ENCODE measurements at places on chromosomes 2 and 18.
A peak's percentile ranks its signal among the peaks of the same experiment; 100 is the strongest.

GRCh38 chr2:239154971-239155805 lies 245.6 kb downstream of the HDAC4 start:
- no peak for DNase-seq

- no peak for DNase-seq
Measured at GRCh38 chr2:84939426-84940087, 31.4 kb upstream of the KCMF1 start.

- peak; percentile 11 for DNase-seq
Measured at GRCh38 chr2:48471048-48471474, 58.9 kb upstream of the STON1 start.

DNA sequence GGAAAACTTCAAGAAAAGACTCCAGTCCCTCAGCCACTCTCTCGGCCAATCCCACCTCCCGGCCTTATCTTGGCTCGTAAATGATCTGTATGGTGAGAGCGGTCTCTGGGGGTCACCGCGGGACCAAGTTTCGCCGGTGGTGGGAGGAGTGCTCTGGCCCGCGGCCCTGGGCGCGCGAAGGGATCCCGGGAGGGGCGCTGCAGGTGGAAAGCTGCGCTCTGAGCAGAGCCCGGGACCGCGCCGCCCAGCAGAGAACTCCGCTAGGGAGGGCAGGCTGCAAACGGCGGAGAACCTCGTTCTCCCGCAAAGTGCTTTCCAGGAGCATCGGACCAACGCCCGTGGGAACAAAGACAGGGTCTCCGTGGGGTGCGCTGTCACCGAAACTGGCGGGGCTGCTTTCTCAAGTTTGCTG lies 622 bp downstream of the LRP2 start:
- no peak for DNase-seq

GRCh38 chr18:77000527-77000926 lies 132.1 kb downstream of the MBP start:
- DNase-seq = no peak

GRCh38 chr18:74870950-74871349 lies 273.3 kb downstream of the ZNF407 start:
- no peak for DNase-seq

DNA sequence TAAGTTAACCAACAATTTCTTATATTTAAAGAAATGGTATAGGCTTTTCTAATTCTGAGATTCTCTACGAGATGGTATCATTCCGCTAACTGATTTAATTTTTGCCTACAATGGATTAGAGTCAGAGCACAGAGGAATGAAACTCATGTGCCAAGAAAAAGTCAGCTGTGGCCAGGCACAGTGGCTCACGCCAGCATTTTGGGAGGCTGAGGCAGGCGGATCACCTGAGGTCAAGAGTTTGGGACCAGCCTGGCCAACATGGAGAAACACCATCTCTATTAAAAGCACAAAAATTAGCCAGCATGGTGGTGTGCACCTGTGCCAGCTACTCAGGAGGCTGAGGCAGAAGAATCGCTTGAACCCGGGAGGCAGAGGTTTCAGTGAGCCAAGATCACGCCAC lies 17.0 kb upstream of the TTN start:
- DNase-seq = no peak

GRCh38 chr2:191714925-191715324 lies 37.0 kb downstream of the NABP1 start:
- no peak for DNase-seq

DNA sequence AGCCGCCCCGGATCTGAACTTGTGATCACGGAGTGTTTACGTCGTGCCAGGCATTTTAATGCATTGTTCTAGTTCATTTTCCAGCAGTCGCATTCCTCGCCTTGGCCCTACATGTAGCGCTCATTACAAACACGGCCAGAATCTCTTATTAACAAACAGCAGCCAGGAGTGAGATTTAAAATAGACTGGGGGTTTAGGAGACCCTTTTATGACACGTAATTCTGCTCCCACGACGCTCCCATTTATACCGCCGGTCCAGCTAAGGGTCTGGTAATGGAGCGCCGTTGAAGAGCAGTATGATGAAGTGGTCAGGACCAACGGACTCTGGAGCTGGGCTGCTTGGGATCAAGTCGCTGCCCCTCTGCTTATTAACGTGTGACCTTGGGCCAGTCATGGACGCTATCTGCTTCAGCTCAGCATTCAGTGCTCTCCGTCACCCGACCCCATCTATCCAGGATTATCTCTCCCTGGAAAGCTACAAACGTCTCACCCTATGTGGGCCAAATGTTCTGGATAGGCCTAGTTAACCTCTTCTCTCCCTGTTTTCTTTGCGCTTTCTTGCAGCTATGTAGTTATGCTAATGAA lies 745 bp downstream of the MSH2 start:
- no peak for DNase-seq

DNA sequence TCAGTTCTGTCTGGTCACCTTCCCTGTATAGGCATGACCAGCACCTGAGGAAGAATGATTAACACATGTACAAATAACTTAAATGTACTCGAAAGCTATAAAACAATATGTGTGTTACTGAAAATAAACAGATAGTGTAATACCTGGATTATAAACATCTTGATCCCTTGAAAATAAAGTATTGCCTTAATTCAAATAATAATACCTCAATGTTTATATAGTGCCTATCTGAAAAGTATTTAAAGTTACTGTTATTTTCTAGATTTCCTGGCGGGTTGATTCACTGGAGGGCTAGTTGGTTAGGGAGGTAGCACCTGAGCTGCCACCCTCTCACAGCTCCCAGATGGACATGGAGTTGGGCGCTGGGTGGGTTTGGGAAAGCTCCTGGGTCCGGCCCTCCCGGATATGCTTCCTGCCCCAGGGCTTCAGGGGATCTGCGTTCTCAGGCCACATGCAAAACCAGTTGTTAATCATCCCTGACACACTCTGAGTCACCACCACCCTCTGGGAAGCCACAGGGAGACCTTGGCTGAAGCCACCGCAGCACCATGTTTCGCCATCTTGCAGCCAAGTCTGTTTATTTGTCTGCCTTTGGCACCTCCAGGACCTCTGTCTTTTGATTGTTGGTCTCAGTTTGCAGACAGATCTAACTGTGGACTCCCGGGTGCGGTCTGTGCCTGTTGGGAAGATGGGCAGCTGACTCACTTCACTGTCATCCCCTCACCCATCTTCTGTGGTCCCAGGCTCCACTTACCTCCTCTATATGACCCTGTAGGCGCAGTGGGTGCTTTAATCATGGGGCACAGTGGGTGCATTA lies 35.3 kb downstream of the RAB31 start:
- peak; percentile 92 for DNase-seq

DNA sequence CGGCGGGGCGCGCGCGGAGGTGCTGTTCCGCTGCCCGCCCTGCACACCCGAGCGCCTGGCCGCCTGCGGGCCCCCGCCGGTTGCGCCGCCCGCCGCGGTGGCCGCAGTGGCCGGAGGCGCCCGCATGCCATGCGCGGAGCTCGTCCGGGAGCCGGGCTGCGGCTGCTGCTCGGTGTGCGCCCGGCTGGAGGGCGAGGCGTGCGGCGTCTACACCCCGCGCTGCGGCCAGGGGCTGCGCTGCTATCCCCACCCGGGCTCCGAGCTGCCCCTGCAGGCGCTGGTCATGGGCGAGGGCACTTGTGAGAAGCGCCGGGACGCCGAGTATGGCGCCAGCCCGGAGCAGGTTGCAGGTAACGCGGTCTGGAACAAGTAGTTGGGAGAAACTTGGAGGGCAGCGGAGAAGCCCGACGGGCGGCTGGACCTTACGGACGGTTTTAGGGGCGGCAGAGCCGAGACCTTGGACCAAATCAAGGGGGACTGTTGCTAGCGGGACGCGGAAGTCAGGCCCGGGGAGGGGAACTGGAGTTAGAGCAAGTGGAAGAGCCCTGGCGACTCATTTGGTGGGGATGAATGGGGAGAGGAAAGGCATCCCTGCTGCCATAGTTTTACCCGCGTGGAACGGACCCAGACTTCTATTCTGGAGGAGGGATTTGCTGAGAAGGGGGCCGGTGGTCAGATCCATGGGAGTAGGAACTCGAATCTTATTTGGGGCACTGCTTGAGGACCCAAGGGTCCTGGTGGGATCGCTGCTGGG lies 573 bp downstream of the IGFBP2 start:
- no peak for DNase-seq

- DNase-seq = no peak
Measured at GRCh38 chr2:220396287-220396686, 768.9 kb downstream of the SLC4A3 start.

- DNase-seq = no peak
Measured at GRCh38 chr2:15714609-15715008, 122.9 kb downstream of the DDX1 start.

- no peak for DNase-seq
Measured at GRCh38 chr2:69693059-69693774, 48.7 kb upstream of the ANXA4 start.

- DNase-seq = no peak
Measured at GRCh38 chr2:12694990-12695774, 21.6 kb upstream of the TRIB2 start.

GRCh38 chr2:45612731-45613130 lies 1.7 kb upstream of the SRBD1 start:
- DNase-seq = no peak

DNA sequence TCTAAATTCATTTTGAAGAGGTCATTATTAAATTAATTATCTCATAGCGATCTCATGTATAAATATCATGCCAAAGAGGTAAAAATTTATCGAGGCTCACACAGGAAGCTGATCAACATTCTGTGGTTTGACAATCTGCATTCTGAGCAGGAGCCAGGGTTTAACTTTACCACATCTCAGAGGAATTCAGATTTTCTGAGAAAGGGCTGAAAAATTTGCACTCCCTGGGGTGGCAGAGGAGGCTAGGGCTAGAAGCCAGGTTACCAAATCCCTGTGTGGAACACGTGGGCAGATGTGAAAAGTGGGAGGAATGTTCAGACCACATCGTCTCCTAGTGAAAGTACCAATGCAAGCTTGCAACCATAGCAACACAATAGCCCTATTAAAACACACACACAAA lies 63.5 kb upstream of the CTLA4 start:
- no peak for DNase-seq

DNA sequence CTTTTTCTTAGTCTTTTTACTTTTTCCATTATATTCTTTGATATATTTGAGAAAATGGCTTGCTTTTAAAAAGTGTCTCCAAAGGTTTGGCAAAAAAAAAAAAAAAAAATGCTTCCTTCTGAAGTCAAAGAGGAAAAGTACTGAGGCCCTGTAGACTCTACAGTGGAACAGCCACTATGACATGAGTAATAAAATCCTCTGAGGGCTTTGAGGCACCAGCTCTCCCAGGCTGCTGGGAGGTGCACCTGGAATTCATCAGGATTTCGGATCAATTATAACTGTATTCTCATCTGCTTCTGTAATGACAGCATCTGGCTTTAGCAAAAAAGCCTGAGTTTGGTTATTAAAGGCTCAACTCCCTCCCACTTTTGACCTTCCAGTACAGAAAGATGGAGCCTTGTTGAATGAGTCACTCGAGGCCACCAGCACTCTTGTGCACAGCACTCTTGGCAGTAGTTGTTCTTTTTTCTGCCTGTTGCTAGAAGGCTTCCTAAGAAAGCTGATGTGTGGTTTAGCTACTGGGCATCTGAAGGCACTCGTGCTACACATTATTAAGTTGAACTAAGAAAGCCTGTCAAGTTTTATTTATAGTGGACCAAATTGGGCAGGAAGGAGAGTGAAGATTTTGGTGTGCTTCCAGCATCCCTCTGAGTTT lies 131.3 kb downstream of the PRPF40A start:
- no peak for DNase-seq

- no peak for DNase-seq
Measured at GRCh38 chr18:9094307-9095226, 7.9 kb upstream of the NDUFV2 start.

DNA sequence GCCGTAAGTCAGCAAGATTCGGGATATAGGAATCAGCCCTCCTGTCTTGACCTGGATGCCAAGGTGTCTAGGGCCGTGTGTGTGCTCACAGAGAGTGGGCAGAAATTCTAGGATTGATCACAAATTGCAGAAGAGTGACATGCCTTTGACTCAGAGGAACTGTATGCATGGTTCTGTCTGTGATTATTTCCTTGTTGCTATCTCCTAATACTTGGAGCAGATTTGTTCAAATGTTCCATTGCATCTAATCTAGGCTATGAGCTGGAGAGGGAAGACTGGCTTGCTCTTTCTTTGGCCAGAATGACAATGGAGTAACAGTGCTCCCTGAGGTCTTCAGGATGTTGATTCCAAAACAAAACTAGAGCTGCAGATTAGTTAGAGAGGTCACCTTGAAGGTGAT lies 115.0 kb downstream of the EN1 start:
- DNase-seq = no peak

- DNase-seq = no peak
Measured at GRCh38 chr18:77970814-77971213, 721.2 kb downstream of the GALR1 start.

GRCh38 chr2:231513746-231514224 lies 16.5 kb downstream of the NMUR1 start:
- no peak for DNase-seq

GRCh38 chr18:50194631-50195532 lies at the start of gene MYO5B:
TSS of gene MYO5B (minus strand) at chr18:50195147. CDS start at chr18:50194793, 354 bp downstream.
- no peak for DNase-seq

- DNase-seq = no peak
Measured at GRCh38 chr18:77119851-77120491, 12.6 kb downstream of the MBP start.

- DNase-seq = no peak
Measured at GRCh38 chr2:102782933-102783332, 21.1 kb downstream of the TMEM182 start.

GRCh38 chr2:229064749-229065148 lies 206.3 kb downstream of the PID1 start:
- no peak for DNase-seq

DNA sequence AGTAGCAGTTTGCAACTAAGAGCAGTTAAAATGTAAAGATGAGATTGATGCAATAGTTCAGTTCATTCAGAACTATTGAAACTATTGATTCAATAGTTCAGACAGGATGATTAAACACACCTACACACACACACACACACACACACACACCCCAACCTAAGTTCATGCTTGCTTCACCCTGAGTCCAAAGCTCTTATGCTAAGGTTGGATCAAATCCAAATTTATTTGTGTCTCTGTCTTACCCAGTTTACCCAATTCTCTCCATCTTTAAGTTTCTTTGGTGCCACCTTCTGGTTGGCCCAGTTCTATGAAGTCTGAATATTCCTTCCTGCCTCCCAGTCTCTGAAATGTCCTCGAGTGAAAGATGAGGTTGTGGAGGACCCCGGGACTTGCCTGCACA lies 5.1 kb downstream of the SERPINB8 start:
- DNase-seq = no peak

DNA sequence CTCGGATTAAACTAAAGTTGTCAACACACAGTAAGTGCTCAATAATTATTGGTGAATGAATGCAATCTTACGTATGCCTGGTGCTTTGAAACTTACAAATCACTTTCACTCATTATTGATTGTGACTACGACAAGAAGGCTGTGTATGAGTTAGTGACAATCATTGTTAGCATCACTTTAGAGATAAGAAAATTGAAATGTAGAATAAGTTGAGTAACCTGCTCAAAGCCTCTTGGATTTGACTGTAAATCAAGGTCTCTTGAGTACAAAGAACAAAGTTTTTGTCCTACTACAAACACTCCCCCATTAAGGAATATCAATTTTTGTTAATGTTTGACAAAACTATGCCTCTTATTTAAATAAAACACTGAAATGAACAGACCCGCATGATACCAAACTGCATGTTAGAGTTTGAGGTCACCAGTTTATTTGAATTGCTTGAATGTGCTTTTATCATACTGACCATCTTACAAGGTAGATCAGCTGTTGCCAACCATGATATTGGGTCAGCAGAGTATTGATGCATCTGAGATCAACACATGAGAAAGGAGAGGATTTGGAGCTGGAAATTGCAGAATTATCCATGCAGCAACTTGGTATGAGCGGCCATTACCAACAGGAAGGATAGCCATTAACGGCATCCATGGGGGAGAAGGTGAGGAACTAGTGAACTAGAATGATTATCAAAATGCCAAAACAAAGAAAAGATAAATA lies 142.1 kb downstream of the IRS1 start:
- no peak for DNase-seq
